ENCODE measurements at places on chromosomes 16 and 17.

DNA sequence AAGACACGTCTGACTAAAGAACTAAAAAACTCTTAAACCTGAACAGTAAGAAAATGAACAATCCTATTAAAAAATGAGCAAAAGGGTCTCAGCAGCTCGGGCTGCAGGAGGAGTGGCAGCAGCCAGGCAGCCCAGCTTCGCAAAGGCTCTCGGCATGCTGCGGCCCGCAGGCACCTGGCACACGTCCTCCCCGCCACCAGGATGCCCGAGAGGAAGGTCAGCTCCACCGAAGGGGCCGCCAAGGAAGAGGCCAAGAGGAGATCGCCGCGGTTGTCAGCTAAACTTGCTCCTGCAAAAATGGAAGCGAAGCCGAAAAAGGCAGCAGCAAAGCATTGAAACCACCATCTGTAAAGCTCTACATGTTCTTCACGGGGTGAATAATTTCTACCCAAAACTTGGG lies 173.5 kb downstream of the BCAS3 start:
- no peak for DNase-seq

DNA sequence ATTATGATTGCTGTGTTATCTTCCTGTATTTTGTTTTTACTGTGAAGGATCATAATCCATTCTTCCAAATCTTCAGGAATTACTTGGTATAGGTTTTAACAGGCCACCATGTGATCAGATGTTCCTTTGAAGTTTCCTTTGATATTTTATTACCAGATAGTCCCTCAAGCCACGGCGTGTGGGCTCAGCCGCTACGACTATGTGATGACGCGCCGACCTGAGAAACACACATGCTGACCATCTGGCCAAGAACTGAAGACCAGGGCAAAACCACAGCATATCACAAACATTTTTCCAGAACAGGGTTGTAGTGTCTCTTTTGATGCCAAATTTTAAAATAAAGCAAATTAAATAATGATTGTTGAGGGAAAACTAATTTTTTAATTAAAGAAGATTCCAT lies 47.3 kb downstream of the ZCCHC14 start:
- DNase-seq, result no peak

GRCh38 chr17:39183045-39183444 lies 14.4 kb downstream of the CACNB1 start:
- no peak for DNase-seq

GRCh38 chr17:82416771-82417170 lies 1.4 kb upstream of the HEXD start:
- DNase-seq, result no peak

- no peak for DNase-seq
These were observed 10.2 kb downstream of the FLII start for GRCh38 chr17:18248300-18248731.
